ENCODE measurements at places on chromosomes 2 and 18. TPM values are rescaled to one million over a fixed set of nuclear protein-coding genes. Genes with fewer than 3 reads are reported as not detected.

- no peak for DNase-seq
These were observed 33.3 kb upstream of the GMCL1 start for GRCh38 chr2:69796174-69796573.

DNA sequence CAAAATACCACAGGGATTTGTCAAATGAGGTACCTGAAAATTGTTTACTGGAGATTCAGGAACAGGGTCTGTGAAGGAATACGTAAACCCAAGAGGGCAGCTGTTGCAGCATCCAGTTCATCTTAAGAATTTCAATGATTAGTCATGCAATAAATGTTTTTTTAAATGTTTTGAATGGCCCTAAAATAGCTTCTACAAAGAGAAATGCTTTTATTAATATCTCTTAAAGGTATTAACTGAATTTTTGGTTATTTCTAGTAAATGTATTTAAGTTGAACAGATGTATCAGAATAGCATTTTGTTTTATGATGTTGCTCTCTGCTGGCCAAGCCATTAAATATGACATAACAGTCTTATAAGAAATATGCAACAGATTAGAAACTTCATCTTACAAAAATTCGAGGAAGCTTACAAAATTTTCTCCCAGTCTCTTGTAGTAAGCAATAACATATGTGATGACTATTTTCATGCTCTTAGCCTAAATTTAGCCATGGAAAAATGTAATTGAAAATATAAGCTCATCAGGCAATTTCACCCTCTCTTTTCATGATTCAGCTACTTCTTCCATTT is 863.9 kb downstream of the SUCLG1 start:
- DNase-seq, result no peak

GRCh38 chr18:52313213-52313612 is 26.8 kb upstream of the DCC start:
- no peak for DNase-seq

DNA sequence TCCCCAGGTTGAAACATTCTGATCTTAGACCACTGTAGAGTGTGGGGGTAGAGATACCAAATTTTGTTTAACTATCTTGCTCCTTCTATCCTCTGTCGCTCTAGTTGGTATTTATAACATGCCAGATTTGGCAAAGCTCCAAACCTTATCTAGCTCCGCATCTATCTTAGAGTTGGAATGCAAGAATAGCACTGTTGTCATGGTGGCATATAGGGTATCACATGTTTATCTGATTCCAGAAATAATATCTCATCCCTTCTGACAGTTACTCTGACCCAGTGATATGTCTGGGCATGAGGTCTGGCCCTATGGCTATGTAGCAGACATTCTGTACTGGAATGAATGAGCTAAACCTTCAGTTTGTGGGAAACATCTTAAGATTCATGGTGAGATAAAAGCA is 51.7 kb downstream of the CABYR start:
- DNase-seq, result no peak

- DNase-seq, result peak; percentile 28
These were observed 632 bp downstream of the AFTPH start for GRCh38 chr2:64524604-64525316.

GRCh38 chr2:216202626-216203250 is 93.6 kb downstream of the XRCC5 start:
- DNase-seq, result no peak

- no peak for DNase-seq
These were observed 127.6 kb downstream of the QPCT start for GRCh38 chr2:37471994-37472393.

DNA sequence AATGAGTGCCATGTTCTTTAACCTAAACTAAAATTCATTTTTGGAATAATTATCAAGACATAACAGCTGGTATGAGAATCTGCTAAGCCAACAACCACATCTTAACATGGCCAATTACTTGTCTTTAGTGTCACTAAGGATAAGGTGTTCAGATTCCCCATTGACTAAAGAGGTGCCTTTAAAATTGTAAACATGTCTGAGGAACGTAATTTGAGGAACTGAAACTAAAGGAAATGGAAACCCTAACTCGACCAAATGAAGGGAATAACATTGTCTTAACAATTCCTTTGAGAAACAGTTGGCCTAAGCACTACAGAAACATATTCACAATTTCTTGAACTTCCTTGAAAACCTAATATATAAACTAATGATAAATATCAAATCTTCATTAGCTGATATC is 355.4 kb upstream of the GULP1 start:
- DNase-seq, result no peak

GRCh38 chr2:218716070-218716469 is 5.4 kb downstream of the TTLL4 start:
- DNase-seq, result no peak

DNA sequence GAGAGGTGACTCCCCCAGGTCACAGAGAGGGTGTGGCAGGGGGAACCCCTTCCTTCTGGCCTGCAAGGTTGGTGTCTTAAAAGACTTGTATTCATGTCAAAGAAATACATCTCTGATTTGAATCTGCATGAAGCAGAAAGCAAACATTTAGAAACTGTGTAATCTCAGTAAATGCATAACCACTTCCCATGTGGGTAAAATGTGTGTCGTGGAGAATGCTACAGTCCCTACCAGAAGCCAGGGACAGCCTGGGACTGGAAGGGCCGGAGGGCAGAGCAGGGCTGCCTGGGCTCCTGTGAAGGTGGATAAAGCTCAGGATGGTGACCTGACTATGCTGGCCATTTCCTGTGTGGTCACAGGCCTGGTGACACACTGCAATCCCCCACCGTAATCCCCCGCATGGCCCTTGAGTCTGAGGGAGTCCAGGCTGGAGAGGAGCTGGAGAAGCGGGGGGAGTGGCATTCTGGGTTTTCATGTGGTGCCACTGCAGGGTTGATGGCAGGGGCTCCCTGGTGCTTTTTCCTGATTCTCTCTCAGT is 102.2 kb downstream of the LRRC30 start:
- DNase-seq, result no peak

GRCh38 chr2:94956797-94957391 is 68.6 kb upstream of the MAL start:
- no peak for DNase-seq

- no peak for DNase-seq
These were observed 28.8 kb upstream of the NEDD4L start for GRCh38 chr18:58015065-58015780.

ZNF892 gene
- 8.6 TPM for total RNA-seq

All from breast epithelium (tissue), 4 donors.